ENCODE measurements at places on chromosomes 3 and 15. TPM values are rescaled to one million over a fixed set of nuclear protein-coding genes. Genes with fewer than 3 reads are reported as not detected.

SOX2 gene
- 0.41 TPM for total RNA-seq

PKM gene
- 3,075 TPM for total RNA-seq

ITPKA gene
- total RNA-seq: 9.7 TPM

HHLA2 gene
- total RNA-seq: 0.03 TPM

CNOT10 gene
- 26.3 TPM for total RNA-seq

ANKUB1 gene
- total RNA-seq: not detected

TIMP4 gene
- 13.6 TPM for total RNA-seq

CTXN2 gene
- not detected for total RNA-seq

FANCD2OS gene
- total RNA-seq: not detected

ATG7 gene
- 13.8 TPM for total RNA-seq

SPSB4 gene
- 0.20 TPM for total RNA-seq

KBTBD13 gene
- not detected for total RNA-seq

RBP2 gene
- total RNA-seq: not detected

RTP1 gene
- total RNA-seq: not detected

RPN1 gene
- 186 TPM for total RNA-seq

PLAAT1 gene
- total RNA-seq: 0.16 TPM

PLS1 gene
- total RNA-seq: 11.1 TPM

HHATL gene
- total RNA-seq: not detected

GOLGA8K gene
- 0.31 TPM for total RNA-seq

SLC28A2 gene
- total RNA-seq: not detected

AP3B2 gene
- total RNA-seq: 0.68 TPM

CGGBP1 gene
- total RNA-seq: 38.9 TPM

ZBTB47 gene
- total RNA-seq: 5.5 TPM

CATSPER2 gene
- total RNA-seq: 0.24 TPM

NMB gene
- 22.8 TPM for total RNA-seq

ALDH1A2 gene
- 0.15 TPM for total RNA-seq

SAMMSON gene
- total RNA-seq: not detected

GOLGA8T gene
- total RNA-seq: 1.6 TPM

ITGA11 gene
- total RNA-seq: 4.3 TPM

IQCB1 gene
- total RNA-seq: 10.6 TPM

VPS8 gene
- total RNA-seq: 8.5 TPM

PLA2G4D gene
- total RNA-seq: not detected

SYNPR gene
- not detected for total RNA-seq

DNAJA4 gene
- 0.11 TPM for total RNA-seq

NR1I2 gene
- not detected for total RNA-seq

STRIT1 gene
- not detected for total RNA-seq

ATP2C1 gene
- 28.4 TPM for total RNA-seq

SH3GL3 gene
- 0.25 TPM for total RNA-seq

CAPN3 gene
- total RNA-seq: 0.22 TPM

CCDC9B gene
- 19.9 TPM for total RNA-seq

ACAN gene
- total RNA-seq: 1.4 TPM

FAM227B gene
- 1.2 TPM for total RNA-seq

ADGRG7 gene
- total RNA-seq: not detected

GRIP2 gene
- 1.3 TPM for total RNA-seq

SLC4A7 gene
- 14.2 TPM for total RNA-seq

UBE2Q2 gene
- 42.5 TPM for total RNA-seq
